ENCODE measurements at places on chromosomes 16 and 17.

GRCh38 chr16:14672403-14672971, 21.6 kb downstream of the PLA2G10 start:
- DNase-seq: no peak

DNA sequence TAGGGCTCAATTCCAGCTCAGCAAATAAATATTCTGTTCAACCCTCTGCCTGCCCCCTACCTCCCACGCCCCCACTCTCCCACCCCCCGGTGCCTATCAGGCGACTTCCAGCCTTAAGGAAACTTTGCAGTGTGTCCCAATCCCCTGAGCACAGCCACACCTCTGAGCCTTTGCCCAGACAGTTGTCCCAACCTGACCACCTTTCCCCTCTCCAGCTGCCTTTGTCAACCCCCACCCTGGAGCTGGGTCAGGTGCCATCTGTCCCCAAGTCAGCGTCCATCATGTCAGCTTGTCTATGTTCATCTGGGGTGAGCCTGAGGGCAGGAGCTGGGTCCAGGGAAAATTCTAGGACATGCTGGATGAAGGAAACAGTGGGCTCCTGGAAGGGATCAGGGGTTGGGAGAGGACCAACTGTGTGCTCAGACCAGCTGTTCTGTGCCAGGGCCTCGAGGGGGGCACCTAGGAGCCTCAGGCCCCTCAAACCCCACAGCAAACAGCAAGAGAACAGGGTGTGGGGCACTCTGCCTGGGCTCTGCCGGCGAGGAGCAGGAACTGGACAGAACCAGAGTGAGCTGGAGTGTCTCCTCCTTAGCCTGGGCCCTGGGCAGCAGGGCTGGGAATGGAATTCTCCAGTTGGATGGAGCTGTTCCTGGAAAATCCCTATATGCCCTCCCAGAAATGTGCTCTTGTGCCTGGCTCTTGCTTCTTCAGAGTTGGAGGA, 17.8 kb downstream of the CDH16 start:
- no peak for DNase-seq

- no peak for DNase-seq
Measured at GRCh38 chr16:177981-178667, 1.6 kb downstream of the HBA1 start.

GRCh38 chr17:70668276-70668937, 499.1 kb downstream of the KCNJ2 start:
- DNase-seq: no peak

DNA sequence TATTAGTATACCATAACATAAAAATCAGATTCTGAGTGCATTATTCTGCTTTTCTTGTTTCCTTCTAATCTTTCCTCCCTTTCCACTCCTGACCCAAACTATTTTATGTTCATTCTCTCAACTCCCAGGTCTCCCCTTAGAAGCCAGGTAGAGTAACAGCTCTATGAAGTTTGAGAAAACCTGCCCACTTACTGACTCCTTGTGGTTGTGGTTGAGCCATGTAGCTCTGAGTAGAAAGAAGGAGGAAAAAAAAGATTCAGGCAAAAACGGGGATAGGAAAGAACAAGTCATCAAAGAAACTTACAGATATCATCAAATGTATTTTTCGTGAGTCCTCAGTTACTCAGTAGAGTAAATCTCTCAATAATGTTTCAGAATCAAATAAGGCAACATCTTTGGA, 216.7 kb downstream of the PMP22 start:
- no peak for DNase-seq

DNA sequence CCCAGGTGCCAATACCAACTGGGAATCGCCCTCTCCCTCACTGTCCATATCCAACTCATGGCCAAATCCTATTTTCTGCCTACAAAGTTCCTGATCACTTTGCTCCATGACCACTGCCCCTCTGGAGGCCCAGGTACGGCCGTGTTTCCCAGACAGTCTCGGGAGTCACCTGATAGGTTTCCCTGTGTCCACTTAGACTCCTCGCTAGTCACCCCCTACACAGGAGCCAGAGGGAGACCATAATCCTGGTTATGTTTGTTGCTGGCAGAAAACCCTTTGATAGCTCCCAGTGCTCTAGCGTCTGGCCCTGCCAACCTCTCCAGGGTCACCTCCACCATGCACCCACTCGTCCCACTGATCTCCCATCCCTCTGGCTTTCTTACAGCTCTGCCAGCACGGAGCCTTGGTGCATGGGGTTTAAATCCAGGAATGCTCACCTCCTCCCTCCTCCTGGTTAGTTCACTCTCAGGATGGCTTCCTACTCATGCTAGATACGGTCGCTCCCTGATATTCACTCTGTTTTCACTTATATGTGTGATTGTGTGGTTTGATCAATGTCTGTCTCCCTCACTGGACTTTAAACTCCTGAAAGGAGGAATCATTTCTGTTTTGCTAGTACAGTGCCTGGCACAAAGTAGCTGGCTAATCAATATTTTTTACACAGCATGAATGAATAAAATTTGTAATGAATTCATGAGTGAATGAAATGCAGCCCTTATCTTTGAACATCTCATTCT, 7.5 kb upstream of the CALB2 start:
- no peak for DNase-seq

- DNase-seq: no peak
Measured at GRCh38 chr16:57315416-57315815, 30.9 kb upstream of the PLLP start.

DNA sequence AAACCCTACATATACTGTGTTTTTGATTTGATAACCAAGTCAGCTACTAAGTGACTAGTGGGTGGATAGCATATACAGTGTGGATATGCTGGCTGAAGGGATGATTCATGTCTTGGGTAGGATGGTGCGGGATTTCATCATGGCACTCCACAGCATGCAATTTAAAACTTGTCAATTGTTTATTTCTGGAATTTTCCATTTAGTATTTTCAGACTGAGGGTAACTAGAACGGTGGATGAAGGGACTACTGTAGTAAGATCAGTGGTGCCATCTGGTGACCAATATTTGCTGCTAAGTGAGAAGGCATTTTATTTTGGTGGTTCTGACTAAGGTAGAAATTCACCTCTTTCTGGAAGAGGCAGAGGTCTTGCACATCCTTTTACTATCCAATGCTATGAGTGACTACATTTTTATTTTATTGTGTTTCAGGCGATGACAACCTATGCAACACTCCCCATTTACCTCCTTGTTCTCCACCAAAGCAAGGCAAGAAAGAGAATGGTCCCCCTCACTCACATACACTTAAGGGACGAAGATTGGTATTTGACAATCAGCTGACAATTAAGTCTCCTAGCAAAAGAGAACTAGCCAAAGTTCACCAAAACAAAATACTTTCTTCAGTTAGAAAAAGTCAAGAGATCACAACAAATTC, 3.1 kb downstream of the CDC6 start:
- DNase-seq: peak; percentile 32

- DNase-seq: no peak
Measured at GRCh38 chr17:17091856-17092756, 49.8 kb downstream of the MPRIP start.

GRCh38 chr17:40092581-40092980, 7.8 kb downstream of the NR1D1 start:
- no peak for DNase-seq

- no peak for DNase-seq
Measured at GRCh38 chr17:70355185-70355584, 185.9 kb downstream of the KCNJ2 start.

DNA sequence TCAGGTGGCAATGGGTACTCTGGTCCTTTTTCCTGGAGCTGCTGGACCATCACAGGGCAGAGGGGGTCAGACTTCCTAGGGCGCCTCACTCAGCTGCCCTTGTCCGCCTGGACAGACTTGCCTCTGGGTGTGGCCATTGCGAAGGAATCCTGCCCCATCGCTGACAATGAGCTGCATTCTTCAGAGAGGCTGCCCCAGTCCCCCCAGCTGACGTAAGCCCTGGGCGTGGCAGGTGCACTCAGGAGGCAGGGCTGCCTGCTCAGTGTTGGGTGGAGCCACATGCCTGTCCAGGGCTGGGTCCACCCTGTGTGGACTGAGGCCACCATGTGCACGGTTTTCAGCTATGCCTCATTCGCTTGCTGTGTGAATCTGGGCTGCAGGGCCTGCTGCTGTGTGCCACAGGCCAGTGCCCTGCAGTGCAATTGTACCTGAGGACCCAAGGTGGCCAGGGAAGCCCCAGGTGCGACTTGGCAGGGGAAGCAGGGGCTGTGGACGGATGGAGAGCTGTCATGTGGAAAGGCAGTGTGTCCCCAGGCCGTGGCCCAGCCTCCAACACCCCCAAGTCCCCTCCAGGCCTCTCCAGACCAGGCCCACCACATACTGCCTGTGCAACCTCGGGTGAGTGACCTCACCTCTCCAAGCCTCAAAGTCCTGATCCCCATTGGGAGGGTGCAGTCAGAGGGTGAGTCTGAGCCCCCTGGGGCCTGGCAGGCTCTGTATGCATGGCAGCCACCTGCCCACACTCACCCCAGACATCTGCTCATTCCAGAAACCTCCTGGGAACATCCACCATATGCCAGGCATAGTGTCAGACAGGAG, 14.0 kb upstream of the MPRIP start:
- no peak for DNase-seq

DNA sequence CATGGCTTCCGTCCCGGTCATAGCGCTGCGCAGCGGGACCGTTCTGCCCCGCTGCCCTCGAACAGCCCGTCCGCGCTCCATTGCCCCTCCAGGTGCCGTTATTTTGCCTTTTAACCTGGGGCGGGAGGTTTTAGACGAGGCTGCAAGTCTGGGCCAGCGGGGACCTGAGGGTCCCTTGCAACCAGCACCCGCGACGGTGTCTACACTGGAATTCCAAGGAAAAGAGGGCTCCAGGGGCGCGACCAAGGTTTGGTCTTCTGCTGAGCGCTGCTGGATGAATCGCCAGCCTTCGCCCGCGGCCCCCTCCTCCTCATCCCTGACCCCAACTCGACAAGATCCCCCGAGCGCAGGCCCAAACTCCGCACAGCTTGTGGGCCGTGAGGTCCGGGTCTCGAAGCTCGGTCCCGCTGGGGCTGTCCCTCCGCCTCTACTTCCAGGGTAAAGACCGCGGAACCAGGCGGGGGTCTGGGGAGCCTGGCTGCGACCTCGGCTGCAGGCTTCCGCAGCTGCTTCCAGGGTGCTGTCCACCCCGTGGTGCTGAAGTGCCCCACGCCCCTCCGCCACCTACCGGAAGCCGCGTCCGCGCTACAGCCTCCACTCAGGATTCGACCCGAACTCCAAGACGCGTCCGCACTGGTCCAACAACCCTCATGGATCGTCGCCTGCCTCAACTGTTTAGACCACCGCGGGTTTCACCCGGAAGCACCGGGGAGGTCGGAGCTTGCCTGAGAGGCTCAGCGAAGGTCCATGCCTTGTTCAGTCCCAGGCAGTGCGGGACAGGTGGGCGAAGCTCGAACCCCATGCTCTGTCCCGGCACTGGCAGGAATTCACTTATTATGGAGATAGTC, 10.1 kb upstream of the CA4 start:
- peak; percentile 27 for DNase-seq

DNA sequence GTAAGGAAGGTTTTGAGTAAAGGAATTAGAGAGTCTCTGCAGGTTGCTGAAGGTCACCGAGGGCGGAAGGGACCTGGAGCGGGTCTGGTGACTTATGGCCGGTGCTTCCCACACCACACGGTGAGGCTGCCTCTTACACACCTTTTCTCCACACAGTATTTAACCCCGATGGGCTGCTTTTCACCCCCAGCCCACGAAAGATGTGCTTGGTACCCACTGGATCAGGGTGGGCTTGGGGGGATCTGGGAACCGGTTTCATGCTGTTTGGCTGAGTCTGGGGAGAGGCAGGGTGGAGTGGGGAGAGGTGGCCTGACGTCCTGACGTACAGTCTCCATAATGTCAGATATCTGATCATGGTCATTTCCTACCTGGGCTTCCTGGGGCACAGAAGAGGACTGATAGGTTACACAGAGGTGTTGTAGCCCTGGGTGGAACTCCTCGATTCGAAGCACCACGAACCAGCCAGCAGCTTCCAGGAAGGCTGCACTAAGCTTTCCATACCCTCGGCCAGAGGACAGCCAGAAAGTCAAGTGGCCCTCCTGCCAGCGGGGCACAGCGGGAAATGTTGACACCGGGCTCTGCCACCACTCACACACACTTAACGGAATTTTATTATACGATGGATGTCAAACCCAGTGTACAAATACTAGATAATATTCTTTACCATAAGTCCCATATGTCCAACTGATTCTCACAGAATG, 34.0 kb downstream of the OR1D5 start:
- DNase-seq: no peak

DNA sequence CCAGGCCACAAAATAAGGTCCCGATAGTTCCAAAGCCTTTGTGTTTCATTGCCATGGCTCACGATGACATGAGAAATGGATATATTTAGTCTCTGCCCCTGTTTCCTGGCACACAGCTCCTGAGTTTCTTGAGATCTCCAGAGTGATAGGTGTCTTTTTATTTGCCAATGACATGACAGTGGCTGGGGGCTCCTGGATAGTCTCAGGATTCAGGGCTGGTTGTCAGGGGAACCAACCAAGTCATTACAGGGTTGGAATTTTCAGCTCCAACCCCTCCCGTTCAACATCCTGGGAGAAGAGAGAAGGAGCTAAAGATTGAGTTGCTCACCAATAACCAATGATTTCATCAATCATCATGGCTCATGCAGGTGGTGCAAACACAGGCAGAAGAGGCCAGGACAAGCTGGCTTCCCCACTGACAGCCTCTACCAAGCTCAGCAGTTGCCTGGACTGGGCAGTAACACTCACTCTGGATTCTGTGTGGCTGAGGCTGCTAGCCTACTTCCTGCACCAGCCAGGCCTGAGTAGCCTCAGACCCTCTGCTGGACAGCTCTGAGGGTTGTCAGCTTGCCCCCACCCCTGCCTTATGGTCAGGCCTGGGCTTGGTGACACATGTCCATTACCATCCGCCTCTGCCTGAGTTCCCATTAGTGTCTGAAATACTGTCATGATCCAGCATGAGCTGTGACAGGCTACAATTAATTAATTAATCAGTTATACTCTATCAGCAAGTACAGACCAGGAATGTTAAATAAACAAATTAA, 534.4 kb upstream of the CDH5 start:
- no peak for DNase-seq

DNA sequence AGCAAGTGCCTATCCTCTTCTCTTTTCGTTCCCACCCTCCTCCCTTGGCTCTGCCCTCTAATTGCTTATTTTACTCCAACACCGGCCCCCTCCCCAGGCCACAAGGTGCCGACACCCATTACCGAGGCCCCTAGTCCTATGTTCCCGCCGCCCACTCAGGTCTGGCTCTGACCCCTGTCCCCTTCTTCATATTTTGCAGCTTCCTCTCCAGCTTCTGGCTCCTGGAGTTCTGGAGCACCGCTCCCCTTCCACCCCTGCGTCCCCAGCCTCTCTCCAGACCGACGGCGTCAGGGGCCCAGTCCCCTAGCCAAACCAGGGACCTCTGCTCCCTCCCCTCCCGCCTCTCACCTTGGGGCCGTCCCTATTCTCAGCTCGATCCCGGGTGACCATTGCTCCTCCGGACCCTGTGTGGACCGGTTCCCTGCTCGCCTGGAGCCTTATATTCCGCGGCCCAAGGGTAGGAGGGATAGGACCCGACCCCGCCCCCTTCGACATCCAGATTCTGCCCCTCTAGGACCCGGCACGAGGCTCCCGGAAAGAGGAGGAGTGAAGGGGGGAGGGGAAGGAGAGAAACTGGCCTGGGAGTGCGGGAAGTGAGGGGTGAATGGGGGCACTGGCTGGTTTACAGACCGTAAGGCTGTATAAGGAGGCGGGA, at the start of gene HES7:
TSS of gene HES7 (minus strand) at position 412 of the 655 bp plus-strand sequence. CDS start at position 390, 22 bp downstream.
- DNase-seq: no peak

GRCh38 chr17:3968886-3969524, 4.8 kb upstream of the ATP2A3 start:
- DNase-seq: no peak

GRCh38 chr17:61834610-61835009, 28.7 kb downstream of the BRIP1 start:
- DNase-seq: no peak

All from DND-41 (cell line).